ENCODE measurements at places on chromosomes 16 and 17. TPM values are rescaled to one million over a fixed set of nuclear protein-coding genes. Genes with fewer than 3 reads are reported as not detected.

- no peak for DNase-seq
Observed at GRCh38 chr16:48608452-48608851, 1.5 kb downstream of the N4BP1 start.

DNA sequence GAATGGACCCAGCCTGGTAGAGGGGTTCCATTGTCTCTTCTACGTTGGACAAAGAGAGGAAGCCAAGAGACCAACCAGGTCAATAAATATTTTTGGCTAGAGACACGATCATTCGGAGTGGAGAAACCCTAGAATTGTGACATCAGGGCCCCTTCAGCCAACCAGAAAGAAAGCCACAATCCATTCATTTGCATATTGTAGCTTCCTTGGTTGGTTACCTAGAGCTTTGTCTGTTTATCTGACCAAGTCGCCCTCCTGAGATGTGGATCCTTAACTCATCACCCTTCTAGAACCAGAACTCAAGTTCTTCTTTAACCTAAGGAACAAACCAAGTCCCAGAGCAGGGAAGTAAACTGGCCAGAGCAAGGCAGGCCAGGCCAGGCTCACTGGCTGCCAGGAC lies at the start of gene CCDC182:
TSS of gene CCDC182 (minus strand) at position 58 of the 400 bp plus-strand sequence. CDS start at position 31, 27 bp downstream.
- no peak for DNase-seq

DNA sequence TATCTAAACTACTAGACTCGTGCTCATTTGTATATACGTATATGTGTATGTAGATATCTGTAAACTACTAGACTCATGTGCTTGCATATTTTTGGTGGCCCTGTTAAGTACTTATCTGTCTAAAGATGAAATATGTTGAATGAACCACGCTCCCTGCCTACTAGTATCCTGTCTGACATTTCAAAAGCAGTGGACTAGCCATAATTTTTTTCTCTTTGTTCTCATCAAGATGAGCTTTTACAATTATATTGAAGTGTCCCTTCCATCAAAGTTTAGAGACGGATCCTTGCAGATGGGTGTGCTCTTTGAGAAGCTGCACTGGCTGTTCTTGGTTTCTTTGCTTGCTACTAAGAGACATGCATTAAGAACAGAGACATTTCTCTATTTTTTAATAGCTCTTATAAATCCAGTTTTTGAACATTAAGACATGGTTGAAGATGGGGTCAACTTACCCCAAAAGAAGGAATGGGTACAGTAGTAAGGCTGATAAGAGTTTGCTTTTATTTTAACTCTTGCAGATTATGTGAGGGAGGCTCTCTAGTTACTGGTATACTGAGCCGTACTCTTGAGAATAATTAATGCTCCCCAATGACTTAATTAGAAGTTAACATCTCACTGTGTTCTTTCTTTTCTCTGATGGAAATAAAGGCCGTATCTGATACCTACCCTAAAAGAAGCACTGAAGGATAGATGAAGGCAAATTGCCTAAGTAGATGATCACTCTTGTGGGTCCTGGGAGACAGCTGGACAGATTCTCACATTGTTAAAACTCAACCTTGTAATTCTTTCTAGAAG lies 3.4 kb downstream of the CNTNAP4 start:
- DNase-seq, result no peak

DNA sequence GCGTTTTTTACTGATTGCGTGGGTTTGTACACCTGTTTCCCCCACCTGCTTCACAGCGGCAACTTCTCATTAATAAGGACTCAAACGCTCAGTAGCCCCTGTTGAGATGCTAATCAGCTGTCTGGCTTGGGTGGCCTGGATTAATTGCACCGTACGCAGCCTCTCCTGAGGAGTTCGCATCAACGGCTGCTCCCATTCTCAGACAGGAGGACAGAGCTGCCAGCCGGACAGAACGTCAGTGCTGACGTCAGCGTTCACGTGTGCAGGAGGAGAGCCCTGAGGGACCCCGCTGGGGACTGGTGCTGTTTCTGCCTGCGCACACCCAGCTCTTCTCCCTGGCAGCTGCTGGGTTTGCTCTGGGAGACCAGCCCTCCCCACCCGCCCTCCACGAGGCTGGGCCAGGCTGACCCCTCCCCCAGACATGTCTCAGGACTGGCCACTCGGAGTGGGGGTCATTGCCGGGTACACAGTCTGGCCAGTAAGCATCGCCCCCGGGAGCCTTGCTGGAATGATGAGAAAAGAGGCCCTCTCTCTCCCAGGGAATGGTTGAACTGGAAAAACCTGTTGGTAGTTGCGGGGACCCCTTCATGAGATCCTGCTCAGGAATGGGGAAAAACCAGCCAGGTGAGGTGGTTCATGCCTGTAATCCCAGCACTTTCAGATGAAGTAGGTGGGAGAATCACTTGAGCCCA lies 5.7 kb upstream of the BANP start:
- DNase-seq, result peak; percentile 87

DNA sequence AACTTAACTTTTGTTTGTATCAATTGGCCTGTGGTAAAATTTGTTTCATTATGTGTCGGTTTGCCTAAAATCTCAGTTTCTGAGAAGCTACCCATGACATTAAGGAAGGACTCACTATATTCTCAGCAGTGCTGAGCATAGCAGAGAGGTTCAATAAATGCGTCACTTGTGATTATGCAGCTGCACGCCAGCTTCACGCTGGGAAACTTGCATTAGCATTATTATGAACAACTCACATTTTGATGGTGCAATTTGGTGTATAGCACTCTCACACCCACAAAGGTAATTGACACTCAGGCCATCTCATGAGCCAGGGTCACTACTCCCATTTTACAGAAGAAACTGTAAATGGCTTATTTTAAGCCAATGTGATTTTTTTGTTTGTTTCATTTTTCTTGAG lies 80.6 kb upstream of the SALL1 start:
- no peak for DNase-seq

- DNase-seq, result no peak
Observed at GRCh38 chr17:54956791-54957190, 11.7 kb downstream of the COX11 start.

DNA sequence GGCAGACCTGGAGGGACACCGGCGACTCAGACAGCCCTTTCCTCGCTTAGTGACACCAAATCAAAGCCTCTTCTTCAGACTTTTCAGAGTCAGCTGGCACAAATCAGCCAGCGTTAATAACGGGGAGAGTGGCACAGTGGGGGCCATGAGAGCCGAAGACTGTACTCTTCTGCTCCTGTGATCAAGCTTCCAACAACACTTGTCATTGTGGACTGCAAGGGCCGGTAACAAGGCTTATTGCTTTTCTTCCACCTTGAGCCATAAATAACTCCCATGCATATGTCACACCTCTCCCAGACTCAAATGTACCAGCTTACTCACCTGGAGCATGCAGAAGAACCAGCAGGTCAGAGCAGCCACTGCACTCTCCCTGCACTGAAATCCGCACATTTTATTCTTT lies 12.8 kb downstream of the FLCN start:
- DNase-seq, result no peak

- DNase-seq, result no peak
Observed at GRCh38 chr16:68915589-68915988, 72.3 kb downstream of the TANGO6 start.

GRCh38 chr17:78112518-78113471 lies 15.8 kb downstream of the TMC6 start:
- peak; percentile 79 for DNase-seq

GRCh38 chr16:15658149-15658548 lies 8.1 kb downstream of the NDE1 start:
- DNase-seq, result no peak

DNA sequence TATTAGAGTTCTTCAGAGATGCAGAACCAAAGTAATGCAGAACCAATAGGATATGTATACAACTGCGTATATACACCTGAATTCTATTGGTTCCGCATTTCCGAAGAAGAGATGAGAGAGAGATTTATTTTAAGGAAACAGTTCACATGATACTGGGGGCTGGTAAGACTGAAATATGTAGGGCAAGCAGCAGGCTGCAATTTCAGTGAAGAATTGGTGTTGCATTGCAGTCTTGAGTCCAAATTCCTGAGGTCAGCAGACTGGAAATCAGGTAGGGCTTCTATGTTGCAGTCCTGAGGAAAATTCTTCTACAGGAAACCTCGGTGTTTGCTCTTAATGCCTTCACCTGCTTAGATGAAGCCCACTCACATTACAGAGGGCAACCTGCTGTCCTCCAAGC lies 128.2 kb upstream of the MED13 start:
- DNase-seq, result no peak

The TBX21 gene
- 0.39 TPM for total RNA-seq

The C16orf86 gene
- total RNA-seq, result 3.6 TPM

The MYO15B gene
- total RNA-seq, result 34.3 TPM

The MPV17L gene
- 10.8 TPM for total RNA-seq

The OR3A3 gene
- not detected for total RNA-seq

The KRT23 gene
- not detected for total RNA-seq
